Ovary (tissue), 10 donors: ENCODE measurements at places on chromosomes 6 and 20.
A peak's percentile ranks its signal among the peaks of the same experiment; 100 is the strongest.

DNA sequence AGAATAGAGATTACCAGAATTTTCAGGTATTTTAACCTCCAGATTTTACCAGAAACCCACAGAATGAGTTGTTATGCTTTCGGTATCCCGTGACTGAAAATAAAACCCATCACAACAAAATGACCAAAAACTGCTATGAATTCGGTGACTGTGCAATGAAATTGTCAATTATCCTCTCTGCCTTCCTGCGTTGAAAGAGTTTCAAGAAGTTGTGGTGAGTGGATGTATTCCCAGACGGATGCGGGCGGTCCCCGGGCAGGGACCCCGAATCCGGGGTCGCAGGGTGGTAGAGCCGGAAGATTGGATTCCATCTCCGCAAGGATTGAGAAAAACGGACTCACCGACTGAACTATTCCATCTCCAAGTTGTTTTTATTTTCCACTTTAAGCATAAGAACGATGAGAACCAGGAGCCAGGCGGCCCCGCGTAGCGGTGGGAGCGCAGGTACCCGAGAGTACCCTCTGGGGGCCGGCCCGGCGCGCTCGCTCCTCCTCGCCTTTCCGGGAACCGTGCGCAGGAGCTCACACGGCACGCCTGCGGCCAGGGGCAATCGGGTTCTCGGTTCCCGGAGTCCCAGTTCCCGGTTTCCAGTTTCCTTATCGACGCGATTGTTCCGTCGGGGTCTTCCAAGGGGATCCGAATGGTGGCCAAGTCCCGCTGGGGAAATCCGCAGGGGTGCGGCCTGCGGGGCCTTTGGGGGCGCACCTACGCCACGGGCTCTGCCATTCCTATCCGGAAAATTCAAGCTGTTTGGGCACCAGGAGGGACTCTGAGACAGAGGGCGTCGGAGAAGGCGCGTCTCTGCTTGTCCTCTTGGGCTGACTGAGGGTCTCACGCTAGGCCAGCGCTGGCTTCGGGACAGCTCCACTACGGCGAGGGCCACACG is 104.9 kb upstream of the PRDM1 start:
- DNase-seq, result peak; percentile 36

GRCh38 chr6:15008269-15008668 is 237.6 kb upstream of the JARID2 start:
- no peak for DNase-seq

GRCh38 chr20:46307999-46308257 is 370 bp downstream of the CDH22 start:
- DNase-seq, result peak; percentile 19

DNA sequence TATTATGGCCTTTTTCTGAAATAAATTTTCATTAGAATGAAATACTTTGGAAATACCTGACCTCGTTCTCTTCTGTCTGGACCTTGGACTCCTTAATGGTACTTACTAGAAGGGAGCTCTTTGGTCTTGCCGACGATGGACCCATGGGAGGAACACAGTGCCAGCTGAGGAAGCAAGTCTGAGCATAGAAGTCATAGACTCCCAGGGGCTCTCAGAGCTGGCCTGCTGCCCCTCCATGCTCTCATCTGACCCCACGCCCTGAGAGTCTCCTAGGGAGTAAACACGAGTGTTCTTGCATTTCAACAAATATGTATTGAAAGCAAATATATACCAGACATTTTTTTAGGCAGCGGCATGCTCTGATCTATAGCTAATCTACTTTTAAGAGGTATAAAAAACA is 87.8 kb downstream of the PLEKHG1 start:
- peak; percentile 53 for DNase-seq

DNA sequence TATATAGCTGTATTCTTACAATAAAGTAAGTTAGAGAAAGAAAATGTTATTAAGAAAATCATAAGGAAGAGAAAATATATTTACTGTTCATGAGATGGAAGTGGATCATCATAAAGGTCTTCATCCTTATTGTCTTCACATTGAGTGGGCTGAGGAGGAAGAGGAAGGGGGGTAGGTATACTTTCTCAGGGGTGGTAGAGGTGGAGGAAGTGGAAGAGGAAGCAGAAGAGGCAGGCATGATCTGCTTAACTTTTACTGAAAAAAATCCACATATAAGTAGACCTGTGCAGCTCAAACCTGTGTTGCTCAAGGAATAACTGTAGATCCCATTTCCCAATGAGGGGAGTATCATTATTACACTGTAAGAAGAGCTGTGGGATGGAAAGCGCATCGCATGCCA is 714.2 kb downstream of the KIF16B start:
- DNase-seq, result no peak

- DNase-seq, result peak; percentile 62
Measured at GRCh38 chr6:42049116-42049809, 1.1 kb upstream of the TAF8 start.

DNA sequence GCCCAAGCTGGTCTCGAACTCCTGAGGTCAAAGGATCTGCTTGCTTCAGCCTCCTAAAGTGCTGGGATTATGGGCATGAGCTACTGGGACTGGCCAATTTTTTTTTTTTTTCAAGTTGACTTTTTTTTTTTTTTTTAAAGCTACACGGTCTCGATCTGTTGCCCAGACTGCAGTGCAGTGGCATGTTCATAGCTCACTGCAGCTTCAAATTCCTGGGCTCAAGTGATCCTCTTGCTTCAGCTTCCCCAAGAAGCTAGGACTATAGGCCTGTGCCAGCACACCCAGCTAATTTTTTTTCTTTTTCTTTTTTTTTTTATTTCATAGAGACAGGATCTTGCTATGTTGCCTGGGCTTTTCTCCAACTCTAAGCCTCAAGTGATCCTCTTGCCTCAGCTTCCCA is 59.5 kb downstream of the NCOA3 start:
- DNase-seq, result no peak

DNA sequence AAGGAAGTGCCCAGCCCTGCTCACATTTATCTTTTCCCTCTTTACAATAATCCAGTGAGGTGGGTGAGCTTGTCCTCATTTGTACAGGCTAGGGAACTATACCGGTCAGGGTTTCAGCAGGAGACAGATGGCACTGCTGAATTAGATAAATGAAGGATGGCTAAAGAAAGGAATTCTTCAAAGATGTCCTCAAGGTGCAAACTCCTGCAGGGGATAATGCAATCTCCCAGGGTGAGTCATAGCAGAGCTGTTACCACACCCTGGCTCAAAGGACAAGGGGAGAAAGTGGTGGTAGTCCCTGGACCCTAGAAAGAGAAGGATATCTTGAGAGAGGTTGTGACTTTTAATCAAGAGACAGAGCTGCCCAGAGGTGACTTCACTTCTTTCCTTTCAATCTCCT is 66.7 kb downstream of the RFPL4B start:
- no peak for DNase-seq

- peak; percentile 53 for DNase-seq
Measured at GRCh38 chr20:57940868-57941522, 231.2 kb upstream of the PMEPA1 start.

DNA sequence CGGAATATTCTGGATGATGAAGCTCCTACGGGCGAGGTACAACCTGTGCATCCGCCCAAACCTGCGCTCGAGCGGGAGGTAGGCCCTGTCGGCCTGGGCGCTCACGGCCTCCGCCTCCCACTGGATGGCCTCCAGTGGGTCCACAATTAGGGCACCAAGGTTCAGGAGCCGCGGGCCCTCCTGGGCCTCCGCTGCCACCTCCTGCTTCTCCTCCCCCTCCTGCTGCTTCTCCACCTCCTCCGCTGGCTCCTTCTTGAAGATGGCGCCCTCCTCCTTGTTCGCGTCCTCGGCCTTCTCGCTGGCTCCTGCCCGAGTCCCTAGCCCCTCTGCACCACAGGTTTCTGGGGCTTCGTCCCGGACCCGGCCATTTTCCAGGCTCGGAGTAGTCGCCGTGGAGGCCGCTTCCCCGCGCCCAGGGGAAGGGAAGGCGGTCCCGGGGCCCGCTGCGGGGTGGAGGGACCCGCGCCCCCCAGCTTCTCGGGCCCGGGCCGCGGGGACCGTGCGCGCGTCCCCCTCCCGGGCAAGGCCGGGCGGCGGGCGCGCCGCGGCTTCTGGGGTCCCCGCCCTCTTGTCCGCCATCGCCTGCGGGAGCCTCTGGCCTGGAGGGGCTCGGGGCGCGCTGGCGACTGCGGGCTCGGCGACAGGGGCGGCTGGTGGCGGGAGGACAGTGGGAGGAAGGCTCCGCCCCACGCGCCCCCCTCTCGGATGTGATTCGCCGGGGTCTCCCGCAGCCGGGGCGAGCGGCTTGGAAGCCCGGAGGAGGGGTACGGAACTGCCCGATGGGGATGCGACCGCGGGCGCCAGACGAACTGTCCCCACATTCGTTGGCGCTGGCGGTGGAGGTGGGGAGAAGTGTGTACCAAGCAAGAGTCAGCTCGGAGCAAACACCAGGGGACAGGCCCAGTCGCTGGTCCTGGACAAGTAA is 17.6 kb downstream of the PLAGL2 start:
- DNase-seq, result peak; percentile 65

DNA sequence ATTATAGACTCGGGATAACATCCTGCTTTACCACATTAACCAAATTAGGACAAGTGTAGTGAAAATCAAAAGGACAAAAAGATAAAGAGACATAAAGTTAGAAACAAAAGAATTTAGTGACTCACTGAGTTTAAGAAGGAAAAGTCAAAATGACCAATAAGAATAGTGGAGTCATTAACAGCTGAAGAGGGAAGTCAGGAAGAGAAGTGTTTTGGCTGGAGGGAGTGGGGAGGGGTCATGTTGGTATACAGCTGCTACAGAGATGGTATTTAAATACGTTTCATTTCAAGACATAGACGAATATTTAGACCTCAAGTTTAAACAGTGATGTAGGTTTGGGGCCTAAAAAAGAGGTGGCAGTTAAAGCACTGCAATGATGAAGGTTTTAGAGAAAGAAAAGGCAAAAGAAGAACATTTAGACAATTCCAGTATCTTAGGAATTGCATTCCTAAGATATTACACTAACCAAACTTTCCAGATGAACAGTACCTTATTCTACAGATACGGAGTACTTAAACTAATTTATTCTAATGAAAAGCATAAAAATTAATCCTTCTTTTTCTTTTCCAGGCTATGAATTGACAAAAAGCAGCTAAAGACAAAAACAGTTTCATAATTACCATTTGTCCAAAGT is 10.6 kb downstream of the FKBP5 start:
- no peak for DNase-seq

DNA sequence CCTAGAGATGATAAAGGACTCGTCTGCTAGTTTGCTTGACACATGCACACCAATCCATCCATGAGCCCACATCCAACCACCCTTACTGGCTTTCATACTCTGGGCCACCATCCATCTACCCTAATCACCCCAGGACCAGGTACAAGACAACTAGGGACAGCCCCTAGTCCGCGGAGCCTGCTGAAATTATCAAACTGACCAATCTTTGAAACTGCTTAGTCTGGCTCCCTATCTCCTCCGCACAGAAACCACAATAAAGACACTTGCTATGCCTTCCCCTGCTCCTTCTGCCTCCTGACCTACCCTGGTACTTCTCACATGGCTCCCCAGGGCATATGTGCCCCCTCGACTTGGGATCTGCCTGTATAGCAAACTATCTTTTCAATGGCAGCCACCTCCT is 33.1 kb downstream of the PXDC1 start:
- DNase-seq, result no peak

DNA sequence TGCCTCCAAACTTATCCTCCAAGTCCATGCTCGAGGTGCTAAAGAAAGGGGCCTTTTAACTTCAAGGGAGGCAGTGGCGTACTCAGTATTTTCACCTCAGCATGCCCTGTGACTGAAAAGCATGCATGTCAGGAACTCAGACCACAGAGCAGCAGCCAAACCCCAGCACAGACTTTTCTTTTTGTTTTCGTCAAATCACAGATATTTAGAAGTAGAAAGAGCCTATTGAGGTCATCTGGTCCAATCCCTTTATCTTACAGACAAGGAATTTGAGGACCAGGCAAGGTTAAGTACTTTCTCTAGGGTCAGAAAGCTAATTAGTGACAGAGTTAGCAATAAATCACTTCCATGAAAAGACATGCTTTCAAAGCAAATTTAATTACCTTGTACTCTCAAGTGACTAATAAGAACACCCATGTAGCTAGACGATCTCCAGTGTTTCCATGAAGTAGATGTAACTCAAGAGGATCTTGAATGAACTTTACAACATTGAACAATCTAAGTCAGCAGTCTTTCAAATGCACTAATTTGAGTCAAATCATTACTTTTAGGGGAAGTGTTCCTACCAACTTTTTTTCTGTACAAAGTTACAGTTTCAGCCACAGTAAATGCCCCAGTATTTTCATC is 35.9 kb downstream of the MOXD1 start:
- DNase-seq, result no peak

- DNase-seq, result no peak
Measured at GRCh38 chr20:32751293-32751692, 8.0 kb upstream of the COMMD7 start.

- no peak for DNase-seq
Measured at GRCh38 chr6:43378631-43379030, 9.2 kb upstream of the ZNF318 start.

DNA sequence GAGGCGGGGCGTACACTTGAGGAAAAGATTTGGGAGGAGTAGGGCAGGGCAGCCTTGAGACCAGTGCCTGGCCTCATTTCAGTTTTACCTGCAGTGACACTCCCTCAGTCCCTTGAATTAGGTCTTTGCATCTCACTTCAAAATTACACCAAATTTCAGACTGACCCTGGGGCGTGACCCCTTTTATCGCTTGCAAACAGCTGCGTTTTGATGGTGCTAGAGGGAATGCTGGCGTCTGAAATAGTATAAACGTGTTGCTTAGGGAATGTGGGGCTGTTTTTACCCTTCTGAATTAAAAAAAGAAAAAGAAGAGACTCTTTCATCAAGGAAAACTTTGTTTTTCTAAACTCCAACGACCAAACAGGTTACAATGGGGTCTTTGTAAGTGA is 21.0 kb downstream of the COL9A1 start:
- no peak for DNase-seq

DNA sequence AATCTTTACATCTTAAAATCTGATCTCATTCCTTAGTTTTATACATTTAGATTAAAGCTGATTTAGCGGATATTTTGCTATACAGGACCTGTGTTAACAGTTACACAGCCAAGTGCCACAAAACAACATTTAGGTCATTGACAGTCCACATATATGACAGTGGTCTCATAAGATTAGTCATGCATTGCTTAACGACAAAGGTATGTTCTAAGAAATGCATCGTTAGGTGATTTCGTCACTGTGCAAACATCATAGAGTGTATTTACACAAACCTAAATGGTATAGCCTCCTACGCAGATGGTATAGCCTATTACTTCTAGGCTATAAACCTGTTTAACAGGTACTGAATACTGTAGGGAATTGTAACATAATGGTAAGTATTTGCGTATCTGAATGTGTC is 21.6 kb downstream of the ADGRG6 start:
- DNase-seq, result no peak

DNA sequence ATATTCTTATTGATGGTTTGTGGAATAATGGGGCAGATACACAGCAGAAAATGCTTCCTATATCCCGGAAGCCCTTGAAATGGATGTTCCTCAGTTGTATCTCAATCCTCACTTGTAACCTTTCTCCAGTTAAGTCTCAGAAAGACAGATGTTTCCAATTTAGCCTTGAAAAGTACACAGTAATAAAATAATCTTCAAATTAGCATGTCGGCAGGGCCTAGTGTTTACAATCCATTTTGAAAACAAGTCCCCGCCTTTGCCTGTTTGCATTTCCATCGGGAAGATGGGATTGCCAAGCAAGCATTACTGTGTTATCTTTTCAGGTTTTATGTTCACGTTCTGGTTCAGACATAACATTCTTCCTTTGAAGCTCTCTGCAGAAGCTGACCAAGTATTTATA is 41.5 kb downstream of the SNRNP48 start:
- no peak for DNase-seq
